ENCODE measurements at places on chromosomes 4 and X.

GRCh38 chr4:110296892-110297291 lies 98.5 kb upstream of the ELOVL6 start:
- no peak for DNase-seq

- no peak for DNase-seq
Observed at GRCh38 chrX:39633293-39633692, 464.5 kb downstream of the BCOR start.

DNA sequence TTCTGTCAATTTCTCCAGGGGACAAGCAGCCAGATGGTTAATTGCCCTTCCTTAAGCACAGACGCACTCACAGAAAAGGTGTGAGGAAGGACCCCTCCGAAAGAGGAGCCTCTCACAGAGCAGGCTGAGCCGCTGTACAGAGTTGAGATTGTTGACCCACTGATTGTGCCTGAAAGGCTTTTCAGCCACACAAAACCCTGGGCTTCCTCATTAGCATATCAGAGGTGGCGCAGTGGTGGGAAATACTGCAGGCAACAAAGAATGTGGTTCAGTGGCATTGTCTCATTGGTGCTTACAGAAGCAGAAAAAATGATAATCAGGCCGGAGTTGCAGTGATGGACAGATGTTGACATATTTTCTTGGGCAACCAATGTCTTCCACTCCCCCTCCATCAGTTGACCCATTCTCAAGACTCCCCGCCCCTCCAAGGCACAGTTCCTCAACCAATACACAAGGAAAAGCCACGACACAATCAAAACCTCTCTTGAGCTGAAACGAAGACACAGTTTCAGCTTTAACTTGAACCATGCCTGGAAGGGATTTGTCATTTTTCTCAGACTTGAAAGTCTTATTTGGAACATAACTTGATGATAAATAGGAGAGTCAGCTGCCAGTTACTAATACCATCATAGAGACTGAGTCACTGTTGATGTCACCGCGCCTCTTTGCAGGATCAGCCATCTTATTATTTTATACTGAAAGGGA lies 53.1 kb downstream of the ATXN3L start:
- no peak for DNase-seq

GRCh38 chr4:120007191-120007871 lies 59.3 kb downstream of the MAD2L1 start:
- no peak for DNase-seq

GRCh38 chr4:113474017-113474416 lies 287.5 kb downstream of the CAMK2D start:
- DNase-seq: no peak

- peak; percentile 56 for DNase-seq
Observed at GRCh38 chr4:56511098-56511497, 5.5 kb downstream of the ARL9 start.

DNA sequence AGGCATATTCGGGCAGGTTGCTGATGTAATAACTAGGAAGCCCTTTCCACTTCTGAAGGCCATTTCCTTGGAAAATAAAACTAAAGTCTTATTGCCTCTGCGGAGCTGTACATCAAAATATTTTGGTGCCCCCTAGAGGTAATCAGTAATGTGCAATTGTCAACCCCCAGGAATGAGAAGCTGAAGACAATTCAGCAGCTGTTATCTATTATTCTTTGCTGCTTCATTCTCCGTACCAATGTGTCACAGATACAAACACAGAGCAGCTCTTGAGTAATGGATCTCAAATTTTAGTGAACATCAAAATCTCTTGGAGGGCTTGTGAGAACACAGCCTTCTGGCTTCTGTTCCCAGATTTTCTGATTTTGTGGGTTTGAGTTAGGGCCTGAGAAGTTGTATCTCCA lies 3.5 kb upstream of the SLIT2 start:
- peak; percentile 31 for DNase-seq

DNA sequence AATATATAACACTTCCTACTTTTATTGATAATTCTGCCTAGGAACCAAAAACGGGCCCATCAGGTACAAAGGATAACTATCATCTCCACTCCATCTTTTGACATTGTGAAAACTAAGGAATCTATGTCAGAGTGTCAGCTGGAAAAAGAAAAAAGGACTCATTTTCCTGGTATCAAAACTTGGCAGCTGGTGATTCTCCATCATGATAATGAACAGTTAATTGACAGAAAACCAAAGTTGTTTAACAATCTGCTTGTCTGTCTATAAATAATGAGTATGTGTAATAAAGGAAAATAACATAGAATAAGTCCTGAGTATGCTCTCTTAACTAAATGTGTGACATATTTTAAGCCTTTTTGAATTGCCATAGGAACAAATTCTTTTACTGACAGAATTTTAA lies 31.4 kb downstream of the CXorf58 start:
- no peak for DNase-seq

- no peak for DNase-seq
Observed at GRCh38 chr4:1216869-1217294, 32.0 kb downstream of the CTBP1 start.

DNA sequence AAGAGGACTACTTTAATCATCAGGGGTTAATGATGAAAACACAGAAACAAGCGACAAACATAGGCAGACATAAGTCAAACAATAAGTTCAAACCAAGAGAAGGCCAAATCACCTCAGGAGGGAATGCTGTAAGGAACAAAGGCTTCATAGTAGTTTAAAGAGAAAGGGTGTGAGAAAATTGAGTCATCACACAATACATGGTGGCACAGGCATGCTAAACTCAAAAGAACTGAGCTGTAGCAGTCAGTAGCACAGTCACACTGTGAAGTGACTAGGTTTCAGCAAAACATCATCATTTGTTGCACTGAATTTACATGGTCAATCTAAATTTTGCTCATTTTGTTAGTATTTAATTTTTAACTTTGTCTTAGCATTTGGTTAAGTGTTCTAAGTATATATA lies 24.2 kb downstream of the SMC1A start:
- DNase-seq: no peak

- no peak for DNase-seq
Observed at GRCh38 chr4:45410701-45411210, 684.4 kb upstream of the GNPDA2 start.

DNA sequence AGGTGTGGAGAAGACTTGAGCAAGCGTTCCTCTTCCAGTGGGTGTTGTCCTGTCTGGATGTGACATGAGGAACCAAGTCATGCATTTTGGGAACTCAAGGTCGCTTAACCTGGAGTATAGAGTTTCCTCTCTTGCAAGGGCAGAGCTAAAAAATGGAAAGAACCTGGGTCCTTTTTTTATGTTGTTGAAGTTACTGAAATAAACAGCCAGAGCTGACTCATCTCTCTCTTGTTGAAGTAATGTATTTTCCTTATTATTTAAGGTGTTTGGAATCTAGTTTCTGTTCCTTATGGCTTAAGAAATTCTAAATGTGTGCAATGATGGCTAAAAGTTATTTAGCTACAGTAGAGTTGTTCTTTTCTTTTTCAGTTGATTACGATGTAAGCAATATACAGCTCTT lies 314.5 kb downstream of the CAMK2D start:
- DNase-seq: no peak
